ENCODE measurements at places on chromosomes 6 and 20.

- DNase-seq, result no peak
Observed at GRCh38 chr6:122035173-122035572, 364.3 kb upstream of the HSF2 start.

DNA sequence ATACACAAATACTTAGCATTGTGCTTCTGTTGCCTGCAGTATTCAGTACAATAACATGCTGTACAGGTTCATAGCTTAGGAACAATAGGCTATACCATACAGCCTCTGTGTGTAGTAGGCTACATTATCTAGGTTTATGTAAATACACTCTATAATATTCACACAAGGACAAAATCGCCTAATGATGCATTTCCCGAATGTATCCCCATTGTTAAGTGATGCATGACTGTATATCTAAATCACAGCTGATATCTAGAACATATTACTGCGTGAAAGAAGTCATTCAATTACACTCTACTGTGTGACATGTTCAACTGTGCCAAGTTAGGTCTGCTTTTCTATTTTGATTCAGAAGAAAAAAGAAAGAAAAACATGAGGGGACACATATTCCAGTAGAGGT lies 633.5 kb downstream of the RFPL4B start:
- DNase-seq, result no peak

DNA sequence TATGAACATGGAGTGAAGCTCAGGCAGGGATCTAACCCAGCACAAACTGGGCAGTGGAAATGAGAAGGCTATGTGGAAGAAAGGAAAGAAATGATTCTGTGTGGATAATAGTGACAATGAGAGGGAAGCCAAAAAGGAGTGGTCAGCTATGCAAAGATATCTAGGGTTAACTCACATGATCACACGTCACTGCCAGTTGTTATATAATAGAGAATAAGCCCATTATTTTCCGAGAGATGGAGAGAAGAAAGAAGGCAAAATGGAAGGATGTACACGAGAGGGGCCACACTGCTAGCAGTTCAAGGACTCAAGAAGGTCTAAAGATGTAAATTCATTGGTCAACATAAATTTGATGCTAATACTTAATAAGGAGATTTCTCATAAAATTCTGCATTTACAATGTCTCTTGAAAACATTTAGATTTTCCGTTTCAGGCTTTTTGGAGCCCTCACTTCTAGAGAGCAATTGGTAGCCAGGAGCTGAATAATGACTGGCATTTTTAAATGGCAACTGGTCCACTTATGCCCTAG lies 18.8 kb upstream of the RCAN2 start:
- no peak for DNase-seq

- no peak for DNase-seq
Observed at GRCh38 chr6:51398064-51398705, 579.5 kb downstream of the TFAP2B start.

- DNase-seq, result no peak
Observed at GRCh38 chr6:53250176-53251032, 98.3 kb downstream of the ELOVL5 start.

- DNase-seq, result no peak
Observed at GRCh38 chr20:51969191-51969590, 166.9 kb upstream of the SALL4 start.

GRCh38 chr6:136717716-136717990 lies 74.6 kb downstream of the MAP3K5 start:
- DNase-seq, result no peak

Data from AG09319 (cell line).